Left cardiac atrium (tissue), 4 donors: ENCODE measurements at places on chromosomes 5 and 9.

GRCh38 chr5:88502179-88503040, 233.8 kb upstream of the TMEM161B start:
- no peak for DNase-seq

GRCh38 chr5:54795777-54796176, 189.6 kb downstream of the ESM1 start:
- DNase-seq = no peak

DNA sequence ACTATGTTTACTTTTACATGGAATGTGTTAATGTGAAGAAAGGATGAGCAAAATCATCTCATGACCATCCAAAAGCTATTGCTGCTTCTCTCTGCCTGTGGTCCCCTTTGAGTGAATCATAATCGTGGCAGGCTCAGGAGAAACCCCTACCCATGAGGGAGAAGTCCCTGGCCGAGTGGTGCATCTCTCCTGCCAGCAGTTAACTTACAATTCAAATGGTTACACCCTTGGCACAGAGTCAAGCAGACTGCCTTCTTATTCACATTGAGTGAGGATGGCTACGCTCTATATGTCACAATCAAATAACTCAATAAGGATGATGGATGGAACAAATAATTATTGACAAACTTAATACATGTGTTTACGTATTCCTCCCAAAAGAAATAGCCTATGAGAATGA, 179.1 kb downstream of the FGF1 start:
- DNase-seq = no peak

DNA sequence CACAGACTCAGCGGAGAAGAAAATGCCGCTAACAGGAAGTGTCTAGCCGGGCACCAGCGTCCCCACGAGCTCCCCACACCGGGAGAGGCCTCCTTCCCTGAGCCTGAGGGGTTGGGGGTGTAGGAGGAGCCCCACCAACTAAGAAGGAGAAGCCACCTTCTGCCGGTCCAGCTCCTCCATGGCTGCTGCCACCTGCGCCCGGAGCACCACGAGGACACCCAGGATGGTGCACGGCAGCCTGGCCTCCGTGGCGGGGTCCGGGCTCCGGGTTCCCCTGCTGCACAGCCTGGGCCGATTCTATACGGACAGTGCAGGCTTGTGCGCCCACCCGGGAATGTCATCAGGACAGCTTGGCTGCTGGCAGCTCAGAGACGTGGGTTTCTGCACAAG, 297 bp downstream of the LCN8 start:
- DNase-seq = no peak

DNA sequence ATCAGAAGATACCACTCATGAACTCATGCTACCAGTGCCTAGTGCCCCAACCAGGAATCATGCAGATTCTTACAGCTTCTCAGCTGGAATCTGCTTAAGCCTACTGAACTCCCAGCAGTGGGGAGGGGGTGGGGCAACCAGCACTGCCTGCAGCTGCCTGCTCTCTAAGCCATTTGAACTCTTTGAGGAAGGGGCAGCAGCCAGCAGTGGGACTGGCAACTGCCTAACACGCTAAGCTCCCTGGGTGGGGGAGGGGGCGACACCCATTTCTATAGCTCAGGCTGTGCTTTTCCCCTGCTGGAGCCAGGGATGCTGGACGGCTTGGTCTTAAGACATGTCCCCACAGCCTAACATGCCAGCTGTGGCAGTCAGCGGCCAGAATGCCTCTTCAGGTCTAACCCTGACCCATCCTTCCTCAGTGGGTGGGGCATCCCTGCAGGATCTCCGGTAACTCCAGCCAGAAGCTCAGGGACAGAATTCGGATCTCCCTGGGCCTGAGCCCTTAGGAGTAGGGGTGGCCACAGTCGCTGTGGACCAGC, 889.7 kb downstream of the CDH9 start:
- no peak for DNase-seq

DNA sequence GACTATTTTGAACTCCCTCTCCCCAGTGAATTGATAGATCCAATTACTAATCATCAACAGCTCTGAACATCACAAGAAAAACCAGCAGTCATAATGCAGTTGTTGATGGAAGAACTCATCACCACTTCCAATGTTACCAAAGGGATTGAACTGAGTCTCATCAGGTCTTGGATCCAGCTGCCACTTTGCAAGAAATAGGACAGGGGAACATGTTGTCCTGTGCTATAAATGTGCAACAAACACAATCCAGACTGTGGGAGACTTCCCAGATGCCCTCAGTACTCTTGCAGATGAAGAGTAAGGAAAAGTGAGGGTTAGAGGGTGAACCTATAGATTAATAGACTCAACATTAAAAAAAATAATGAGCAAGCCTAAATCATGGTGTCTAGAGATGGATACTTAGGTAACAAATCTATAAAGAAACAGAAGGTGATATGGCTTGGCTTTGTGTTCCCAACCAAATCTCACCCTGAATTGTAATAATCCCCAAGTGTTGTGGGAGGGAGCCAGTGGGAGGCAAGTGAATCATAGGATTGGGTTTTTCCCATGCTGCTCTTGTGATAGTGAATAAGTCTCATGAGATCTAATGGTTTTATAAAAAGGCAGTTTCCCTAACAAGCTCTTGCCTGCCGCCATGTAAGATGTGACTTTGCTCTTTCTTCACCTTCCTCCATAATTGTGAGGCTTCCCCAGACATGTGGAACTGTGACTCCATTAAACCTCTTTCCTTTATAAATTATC, 63.4 kb upstream of the PAPPA start:
- no peak for DNase-seq

- DNase-seq = no peak
These were observed 403.5 kb downstream of the ZNF608 start for GRCh38 chr5:124342986-124343385.

- DNase-seq = no peak
These were observed 72.5 kb downstream of the SPIN1 start for GRCh38 chr9:88460587-88461332.

- DNase-seq = no peak
These were observed 1.4 kb downstream of the FAM169A start for GRCh38 chr5:74864823-74865222.

- no peak for DNase-seq
These were observed 150.9 kb downstream of the FGF18 start for GRCh38 chr5:171570244-171570825.

- DNase-seq = no peak
These were observed 30.8 kb upstream of the ACOT12 start for GRCh38 chr5:81424728-81425127.

GRCh38 chr5:127608077-127608660, 40.7 kb upstream of the CTXN3 start:
- no peak for DNase-seq

DNA sequence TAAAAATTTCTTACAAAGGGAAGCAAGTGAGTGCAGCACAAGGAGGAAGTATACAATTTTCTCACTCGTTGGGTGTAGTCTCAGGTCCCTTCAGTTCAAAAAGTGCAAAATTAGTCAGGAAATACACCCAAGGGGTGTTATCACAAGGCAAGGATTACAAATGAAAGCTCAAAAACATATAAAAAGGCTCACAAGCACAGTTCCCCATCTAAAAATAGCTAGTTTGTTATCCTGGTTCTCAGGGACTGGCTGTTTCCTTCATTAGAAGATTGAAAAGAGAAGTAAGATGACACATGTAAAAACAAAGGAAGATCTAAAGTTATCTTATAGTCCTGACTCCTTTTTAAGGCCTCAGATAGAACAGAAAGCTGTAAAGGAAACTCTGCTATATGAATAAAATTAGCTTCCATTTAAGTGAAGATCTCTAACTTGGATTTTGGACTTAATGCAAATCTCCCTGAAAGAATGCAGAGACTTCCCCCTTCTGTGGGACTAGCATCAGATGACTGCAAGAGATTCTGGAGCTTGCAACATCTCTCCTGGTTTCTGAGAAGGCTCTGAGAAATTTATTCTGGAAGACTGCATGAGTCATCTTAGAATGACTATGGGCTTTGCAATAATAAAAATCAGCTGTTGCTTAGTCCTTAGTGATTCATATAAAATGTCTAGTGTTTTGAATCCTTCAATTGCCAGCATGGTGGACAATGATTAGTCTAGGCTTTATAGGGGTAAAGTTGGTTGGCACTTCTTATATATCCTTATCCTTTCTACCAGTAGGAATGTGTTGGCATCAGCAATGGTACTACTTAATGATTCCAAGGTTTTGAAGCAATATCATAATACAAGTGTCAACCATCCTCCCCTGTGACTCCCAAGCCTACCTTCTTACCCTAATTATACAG, 25.4 kb downstream of the DAB2 start:
- DNase-seq = no peak

GRCh38 chr9:74138182-74138581, 359.0 kb upstream of the RORB start:
- DNase-seq = no peak

- no peak for DNase-seq
These were observed 33.4 kb upstream of the UNC5A start for GRCh38 chr5:176776916-176777315.
